Naive thymus-derived CD8-positive, alpha-beta T cell (primary cell): ENCODE measurements at places on chromosomes 5 and 9. TPM values are rescaled to one million over a fixed set of nuclear protein-coding genes. Genes with fewer than 3 reads are reported as not detected.

PLPP7 gene
- not detected for polyA plus RNA-seq

PCDHB12 gene
- not detected for polyA plus RNA-seq

OR13C5 gene
- not detected for polyA plus RNA-seq

TMC1 gene
- polyA plus RNA-seq: not detected

NR2F1 gene
- not detected for polyA plus RNA-seq

EFCAB9 gene
- polyA plus RNA-seq: not detected

BNIP1 gene
- 11.0 TPM for polyA plus RNA-seq

NDOR1 gene
- 5.7 TPM for polyA plus RNA-seq

TAF11L10 gene
- not detected for polyA plus RNA-seq

CCNO gene
- polyA plus RNA-seq: not detected

GADD45G gene
- polyA plus RNA-seq: not detected

FAM169A gene
- 7.7 TPM for polyA plus RNA-seq

SLC31A2 gene
- polyA plus RNA-seq: 2.1 TPM

ANKRD20A1 gene
- 0.23 TPM for polyA plus RNA-seq

TMEFF1 gene
- polyA plus RNA-seq: not detected

PITX1 gene
- polyA plus RNA-seq: not detected

SOX30 gene
- polyA plus RNA-seq: 0.07 TPM

IL3 gene
- polyA plus RNA-seq: not detected

FOXD4L3 gene
- not detected for polyA plus RNA-seq

KCNN2 gene
- not detected for polyA plus RNA-seq

EPB41L4A gene
- 2.9 TPM for polyA plus RNA-seq

SKIC3 gene
- polyA plus RNA-seq: 38.8 TPM

ENTR1 gene
- polyA plus RNA-seq: 16.8 TPM

WNK2 gene
- not detected for polyA plus RNA-seq

OR1Q1 gene
- not detected for polyA plus RNA-seq

FOXI1 gene
- polyA plus RNA-seq: not detected

CATSPER3 gene
- not detected for polyA plus RNA-seq

DNAJA1 gene
- polyA plus RNA-seq: 70.7 TPM

ARHGEF28 gene
- polyA plus RNA-seq: not detected

BASP1 gene
- not detected for polyA plus RNA-seq

INSL4 gene
- not detected for polyA plus RNA-seq

FIBCD1 gene
- not detected for polyA plus RNA-seq

PCDHGB5 gene
- 0.42 TPM for polyA plus RNA-seq
